Hippocampal formation (tissue), 2 donors: ENCODE measurements at places on chromosomes 5 and 9.

DNA sequence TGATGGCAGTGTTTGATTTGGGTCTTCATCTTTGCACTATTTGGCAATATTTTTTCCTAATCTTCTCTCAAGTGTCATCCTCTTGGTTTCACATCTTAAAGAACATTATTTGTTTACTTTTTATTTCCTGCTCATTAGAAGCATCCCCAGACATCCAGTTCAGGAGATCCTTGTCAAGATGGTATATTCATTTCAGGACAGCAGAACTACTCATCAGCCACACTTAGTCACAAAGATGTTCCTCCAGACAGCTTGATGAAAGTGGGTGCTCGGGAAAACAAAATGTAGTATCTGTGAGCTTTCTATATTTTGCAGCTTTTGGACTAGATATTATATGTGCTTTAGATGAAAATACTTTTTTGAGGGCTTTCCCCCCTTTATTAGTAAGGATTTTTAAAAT lies 72.1 kb upstream of the SREK1 start:
- DNase-seq, result no peak

DNA sequence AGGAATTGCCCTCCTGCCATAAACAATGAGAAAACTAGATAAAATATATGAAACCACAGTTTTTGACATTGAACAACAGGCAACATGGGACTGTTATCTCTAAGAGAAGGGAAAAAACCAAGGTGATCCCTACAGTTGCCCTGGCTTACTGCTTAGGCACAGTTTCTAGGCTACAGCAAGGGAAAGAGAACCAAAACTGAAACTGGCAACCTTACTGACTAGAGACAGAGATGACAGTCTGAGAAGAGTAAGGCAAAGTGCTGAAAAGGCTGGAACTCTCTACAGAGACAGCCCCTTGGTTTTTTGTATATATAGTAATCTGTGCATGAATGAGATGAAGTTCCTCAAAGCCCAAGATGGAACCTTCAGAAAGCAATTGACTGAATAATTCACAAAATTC lies 36.2 kb upstream of the REEP2 start:
- DNase-seq, result no peak

GRCh38 chr9:4192450-4192849 lies 107.4 kb downstream of the GLIS3 start:
- DNase-seq, result no peak

DNA sequence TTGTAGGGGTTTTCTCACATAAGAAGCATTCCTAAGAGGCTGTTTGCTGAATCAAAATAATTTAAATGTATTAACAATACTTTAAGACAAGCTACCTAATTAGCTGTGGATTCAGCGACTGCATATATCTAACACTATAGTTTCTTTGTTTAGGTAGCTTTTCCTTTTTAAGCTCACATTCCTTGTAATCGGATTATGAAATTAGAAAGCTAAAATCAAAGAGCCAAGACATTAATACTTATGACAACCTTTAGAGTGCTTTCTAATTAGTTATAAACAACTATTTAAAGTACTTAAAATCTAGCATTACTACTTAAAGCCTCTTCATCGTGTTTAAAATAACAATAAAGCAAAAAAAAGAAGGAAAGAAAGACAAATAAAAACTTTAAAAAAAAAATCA lies 137.3 kb upstream of the RETREG1 start:
- DNase-seq, result no peak

DNA sequence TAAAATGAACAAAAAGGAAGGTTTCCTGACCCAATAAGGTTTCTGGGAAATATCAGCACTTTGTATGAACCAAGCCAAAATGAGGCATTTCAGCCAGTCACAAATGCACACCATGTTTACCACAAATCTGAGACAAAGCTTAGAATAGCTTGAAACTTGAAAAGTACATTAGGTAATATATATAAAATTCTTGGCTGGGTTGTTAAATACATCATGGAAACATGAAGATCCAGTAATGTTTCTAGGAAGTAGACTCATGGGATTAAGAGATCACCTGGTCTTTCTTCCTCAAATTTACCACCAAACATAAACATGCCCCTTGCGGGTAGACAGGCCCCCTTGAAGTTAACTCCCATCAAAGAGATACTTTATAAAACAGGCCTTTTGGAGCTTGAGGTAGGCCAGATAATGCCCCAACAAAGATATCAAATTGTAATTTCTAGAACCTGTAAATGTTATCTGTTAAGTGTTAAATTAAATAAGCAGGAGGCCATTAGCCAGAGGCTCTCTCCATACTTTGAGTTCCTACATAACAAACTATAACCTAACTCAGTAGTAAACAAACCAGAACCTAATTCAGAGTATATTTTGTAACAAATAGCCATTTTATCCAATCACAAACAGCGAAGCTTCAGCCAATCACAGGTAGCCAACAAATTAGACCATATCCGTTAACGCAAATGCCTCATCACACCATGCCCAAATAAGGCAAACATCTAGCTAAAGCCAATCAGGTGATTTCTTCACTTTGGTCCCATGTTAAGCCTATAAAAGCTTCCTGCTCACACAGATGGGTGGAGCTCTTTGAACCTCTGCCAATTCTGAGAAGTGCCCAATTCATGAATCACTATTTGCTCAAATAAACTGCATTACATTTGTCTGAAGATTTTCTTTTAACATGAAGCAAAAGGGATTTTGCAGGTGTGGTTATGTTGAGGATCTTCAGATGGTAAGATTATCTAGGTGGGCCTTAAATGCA lies 127.9 kb upstream of the TARS1 start:
- no peak for DNase-seq

- DNase-seq, result no peak
Measured at GRCh38 chr5:177357459-177358351, at the start of gene RGS14. RGS14 (plus strand) TSS chr5:177357924; CDS start chr5:177358025, 101 bp downstream.

DNA sequence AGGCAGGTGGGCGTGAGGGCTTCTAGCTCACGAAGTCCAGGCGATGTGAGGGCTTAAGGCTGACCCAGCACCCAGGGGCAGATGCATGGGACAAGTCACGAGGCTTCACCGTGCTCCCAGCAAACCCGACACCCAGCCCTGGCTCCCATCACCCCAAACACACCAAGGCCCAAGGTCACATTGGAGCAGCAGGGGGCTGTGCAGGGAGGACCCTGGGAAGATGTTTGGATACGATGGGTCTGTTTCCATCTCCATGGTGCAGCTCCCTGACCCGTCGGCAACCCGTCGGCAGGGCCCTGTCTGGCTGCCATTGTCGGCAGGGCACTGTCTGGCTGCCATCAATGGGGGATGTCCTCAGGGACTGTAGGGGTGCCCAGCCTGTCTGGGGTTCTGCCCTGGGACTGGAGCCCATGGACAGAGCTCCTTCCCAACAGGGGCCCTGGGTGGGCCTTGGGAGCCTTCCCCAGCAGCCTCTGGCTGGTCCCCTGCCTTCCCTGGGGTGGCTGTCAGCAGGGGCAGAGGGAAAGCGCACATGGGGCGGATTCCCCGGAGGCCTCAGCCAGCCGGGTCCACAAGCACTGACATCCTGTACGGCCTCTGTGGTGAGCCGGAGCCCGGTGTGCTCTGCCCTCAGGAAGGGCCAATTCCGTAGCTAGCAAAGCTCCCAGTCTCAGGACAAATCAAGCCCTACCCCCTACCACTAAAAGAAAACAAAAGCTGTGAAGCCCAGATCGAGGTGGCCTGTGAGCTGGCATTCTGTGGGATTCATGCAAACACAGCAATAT lies 47.1 kb downstream of the NACC2 start:
- DNase-seq, result no peak

DNA sequence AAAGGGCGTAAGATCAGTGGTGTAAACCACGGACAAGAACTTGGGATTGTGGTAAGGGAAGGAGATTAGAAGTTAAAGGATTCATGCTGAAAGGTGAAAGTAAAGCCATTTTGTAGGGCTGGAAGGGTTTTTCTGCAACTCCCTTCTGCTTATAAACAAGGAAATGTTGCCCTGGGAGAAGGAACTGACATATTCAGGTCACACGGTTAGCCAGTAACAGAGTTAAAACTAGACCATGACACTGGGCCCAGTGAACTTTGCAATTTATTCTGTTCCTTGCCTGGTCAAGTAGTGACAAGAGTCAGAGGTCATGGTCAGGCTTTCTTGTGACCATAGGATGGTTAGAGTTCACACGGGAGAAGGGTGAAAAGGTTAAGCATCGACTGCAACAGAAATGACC lies 323.3 kb downstream of the DMRT2 start:
- DNase-seq, result no peak

- DNase-seq, result no peak
Measured at GRCh38 chr9:126906091-126906490, 8.5 kb upstream of the RALGPS1 start.

DNA sequence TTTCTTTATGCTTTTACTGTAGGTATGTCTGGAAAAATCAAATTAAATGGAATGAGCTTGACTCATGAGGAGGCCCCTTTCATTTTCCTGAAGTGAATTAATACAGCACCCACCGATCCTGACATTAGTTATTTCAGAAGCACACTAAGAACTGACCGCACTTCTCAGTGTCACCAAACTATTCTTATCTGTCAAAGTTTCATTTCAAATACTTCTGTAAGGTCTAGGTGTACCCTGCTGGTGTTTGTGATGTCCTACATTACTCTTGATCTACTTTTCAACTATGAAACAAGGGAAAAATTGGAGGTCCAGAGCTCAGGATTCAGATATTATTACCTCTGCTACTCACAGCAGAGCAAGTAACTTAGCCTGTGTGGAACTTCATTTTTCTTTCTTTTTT lies 1.8 kb upstream of the TEK start:
- no peak for DNase-seq

- DNase-seq, result no peak
Measured at GRCh38 chr5:164358531-164359259, 853.3 kb downstream of the MAT2B start.

- no peak for DNase-seq
Measured at GRCh38 chr9:116587919-116588318, 99.2 kb upstream of the TRIM32 start.

GRCh38 chr5:134242146-134242545 lies 16.3 kb upstream of the PPP2CA start:
- peak; percentile 22 for DNase-seq

DNA sequence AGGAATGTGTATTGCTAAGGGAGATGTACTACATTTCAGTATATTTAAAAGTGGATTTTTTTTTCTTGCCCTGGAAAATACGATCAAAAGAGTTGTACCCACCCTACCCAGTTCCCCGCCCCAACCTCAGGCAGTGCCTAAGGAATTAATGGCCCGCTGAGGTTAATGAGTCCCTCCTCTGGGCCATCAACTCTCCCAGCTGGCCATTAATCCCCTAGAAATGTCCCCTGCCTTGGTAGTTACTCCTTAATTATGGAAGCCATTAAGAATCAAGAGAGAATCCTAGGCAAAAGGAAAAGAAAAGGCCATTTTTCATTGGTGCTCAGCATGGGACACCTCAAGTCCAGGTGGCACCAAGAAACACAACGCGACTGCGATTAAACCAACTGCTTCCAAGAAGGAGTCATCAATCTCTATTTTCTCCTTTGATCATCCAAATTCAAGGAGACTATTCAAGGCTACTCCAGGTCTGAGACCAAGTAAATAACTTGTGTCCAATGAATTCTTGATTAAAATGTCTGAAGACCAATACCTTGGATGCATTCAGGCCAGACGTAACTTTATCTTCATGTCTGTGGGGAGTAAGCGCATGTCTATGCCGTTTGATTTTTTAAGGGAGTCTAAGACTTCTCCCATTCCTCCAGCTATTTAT lies 1962.2 kb upstream of the WWC1 start:
- no peak for DNase-seq

DNA sequence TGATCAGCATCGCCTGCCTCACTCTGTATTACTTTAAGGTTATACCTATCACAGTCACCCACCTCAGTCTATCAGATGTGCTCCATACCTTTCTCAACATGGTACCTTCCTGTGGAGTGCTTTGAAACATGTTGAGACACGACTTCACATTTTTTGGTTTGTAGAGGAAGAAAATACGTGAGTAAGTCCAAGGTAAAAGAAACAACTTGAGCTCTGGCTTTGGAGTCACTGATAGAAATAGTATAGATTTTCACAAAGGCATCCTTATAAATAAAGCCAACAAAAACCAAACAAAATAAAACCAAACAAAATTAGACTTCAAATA lies 77.5 kb upstream of the HMHB1 start:
- no peak for DNase-seq

DNA sequence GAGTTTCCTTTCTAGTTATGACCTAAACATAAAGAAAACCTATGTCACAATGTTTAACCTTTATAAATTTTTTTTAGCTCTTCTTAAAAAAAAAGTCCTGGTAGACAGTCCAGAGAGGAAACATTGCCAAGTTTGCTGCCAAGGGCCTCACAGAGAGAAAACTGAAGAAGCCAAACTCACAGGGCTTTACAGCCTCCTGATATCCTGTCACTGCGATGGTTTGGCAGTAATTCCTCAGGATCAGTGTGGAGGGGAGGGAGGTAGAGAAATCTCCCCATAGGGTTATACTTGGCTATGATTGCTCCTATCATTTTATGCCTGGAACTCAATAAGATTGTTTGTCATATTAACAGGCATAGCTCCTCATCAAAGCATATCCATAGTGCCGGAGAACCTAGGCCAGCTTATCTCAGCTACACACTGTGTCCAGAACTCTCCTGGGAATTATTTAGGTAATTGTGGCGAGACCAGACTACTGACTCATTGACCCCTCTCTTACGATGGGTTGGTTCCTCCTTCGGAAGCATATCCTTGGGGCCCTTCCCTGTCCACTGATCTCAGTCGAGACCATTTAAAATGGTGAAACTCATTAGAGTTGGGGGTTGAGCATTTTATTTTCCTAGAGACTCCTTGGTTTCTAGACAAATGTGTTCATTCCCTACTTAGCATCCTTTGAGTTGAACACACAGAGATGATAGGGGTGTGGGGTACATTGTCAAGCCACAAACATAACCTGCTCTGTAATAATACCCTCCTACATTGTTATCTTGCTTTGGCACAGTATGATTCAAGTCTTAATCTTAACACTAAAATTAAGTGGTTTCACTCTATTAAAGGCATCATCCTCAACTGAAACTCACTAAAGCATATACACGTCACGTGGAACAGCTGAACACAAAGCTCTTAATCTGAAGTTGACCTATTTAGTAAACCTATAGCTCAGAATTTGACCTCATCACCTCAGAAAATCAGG lies 53.4 kb upstream of the TMC1 start:
- no peak for DNase-seq

DNA sequence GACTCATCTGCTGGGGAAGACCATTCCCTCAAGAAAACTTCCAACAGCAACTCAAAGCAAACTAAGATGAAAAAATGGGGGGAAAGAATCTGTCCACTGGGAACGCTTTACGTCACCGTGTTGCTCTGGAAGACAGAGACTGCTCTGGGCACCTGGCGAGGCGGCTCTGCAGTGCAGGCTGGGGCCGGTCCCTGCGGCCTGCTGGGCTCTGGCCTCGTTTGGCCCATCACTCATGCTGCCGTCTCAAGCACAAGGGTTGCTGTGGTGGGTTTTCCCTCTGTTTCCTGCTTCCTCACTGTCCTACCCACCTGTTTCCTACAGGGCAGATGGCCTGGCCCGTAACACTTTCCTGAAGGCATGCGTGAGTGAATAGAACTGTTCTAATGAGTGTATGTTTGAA lies 92.9 kb upstream of the OTULINL start:
- DNase-seq, result no peak
